ENCODE measurements at places on chromosomes 4 and X.
A peak's percentile ranks its signal among the peaks of the same experiment; 100 is the strongest.

- no peak for DNase-seq
Observed at GRCh38 chr4:164512124-164512523, 241.8 kb upstream of the SMIM31 start.

GRCh38 chr4:37603070-37603468 is 83.1 kb downstream of the RELL1 start:
- DNase-seq = peak; percentile 76

GRCh38 chrX:116306218-116306617 is 130.2 kb upstream of the SLC6A14 start:
- DNase-seq = no peak

GRCh38 chrX:132623300-132623699 is 134.5 kb upstream of the MBNL3 start:
- no peak for DNase-seq

- DNase-seq = no peak
Observed at GRCh38 chr4:1669270-1669669, 14.8 kb downstream of the FAM53A start.

- DNase-seq = no peak
Observed at GRCh38 chrX:151902813-151903591, 9.7 kb upstream of the MAGEA4 start.

DNA sequence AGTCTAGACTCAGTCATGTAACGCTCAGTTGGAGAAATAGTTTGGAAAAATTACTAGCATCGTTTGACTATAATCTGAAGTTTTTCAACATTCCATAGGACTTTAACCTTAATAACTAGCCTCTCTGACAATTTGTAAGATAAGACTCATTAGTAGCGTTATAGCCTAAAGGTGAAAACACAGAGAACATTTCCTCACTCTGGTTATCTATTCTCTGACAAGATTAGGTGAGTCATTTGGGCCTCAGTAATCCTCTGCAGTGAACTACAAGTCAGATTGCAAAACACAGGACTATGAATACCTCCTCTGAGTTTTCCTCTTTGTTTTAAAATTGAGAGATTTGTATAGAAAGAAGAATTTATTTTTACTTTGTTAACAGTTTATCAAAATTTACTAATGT is 31.8 kb upstream of the PDLIM5 start:
- DNase-seq = no peak

DNA sequence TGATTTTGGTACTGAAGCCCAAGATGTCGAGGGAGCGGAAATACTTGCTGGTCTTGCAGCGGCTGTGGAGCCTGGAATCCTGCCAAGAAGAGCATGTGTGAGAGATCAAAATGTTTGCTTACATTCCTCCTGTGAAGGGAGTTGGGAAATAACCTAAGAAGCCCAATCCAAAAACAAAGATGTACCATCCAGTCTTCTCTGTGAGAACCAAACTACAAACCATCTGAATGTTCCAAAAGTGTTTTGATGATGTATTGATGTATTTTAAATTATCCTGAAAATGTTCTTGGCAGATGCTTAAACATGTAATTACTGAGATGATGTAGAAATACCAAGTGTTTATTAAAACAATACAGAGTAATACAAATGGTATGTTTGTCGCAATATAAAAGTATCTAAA is 10.1 kb upstream of the ADH1A start:
- DNase-seq = no peak

Data from T-cell (primary cell).